Panc1 (cell line): ENCODE measurements at places on chromosomes 16 and 17.

DNA sequence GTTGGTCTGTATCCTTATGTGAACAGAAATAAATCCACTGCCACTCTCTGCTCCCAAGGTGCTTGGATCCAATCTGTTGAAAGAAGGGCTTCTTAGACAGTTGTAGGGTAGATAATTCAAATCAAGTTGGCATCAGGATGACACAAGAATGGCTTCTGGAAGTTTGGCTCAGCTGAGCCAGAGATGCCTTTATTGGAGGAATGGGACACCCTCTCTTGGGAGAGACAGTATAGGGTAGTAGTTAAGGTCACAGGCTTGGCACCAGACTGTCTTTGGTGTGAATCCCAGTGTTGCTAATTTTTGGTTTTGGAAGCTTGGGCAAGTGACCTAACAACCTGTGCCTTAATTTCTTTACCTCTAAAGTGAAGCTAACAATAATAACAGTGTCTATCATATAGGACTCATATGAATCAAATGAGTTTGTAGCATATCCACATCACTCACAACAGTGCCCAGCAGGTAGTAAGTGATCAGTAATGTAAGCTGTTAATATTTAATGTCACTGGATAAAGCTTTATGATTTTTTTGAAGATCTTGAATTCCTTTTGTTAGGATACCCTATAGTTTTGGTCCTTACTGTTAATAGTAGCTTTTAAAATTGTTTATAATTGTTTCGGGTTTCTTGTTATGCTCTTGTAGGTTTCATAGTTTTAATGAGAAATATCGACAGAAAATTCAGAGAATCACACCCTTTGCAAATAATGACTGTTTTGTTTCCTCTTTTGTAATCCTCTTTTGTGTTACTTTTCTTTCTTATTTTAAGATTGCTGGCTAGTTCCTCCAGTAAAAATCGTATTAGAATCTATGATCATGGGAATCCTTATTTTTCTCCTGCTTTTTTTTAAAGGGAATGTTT, 19.1 kb downstream of the ZNRF1 start:
- DNase-seq: no peak

DNA sequence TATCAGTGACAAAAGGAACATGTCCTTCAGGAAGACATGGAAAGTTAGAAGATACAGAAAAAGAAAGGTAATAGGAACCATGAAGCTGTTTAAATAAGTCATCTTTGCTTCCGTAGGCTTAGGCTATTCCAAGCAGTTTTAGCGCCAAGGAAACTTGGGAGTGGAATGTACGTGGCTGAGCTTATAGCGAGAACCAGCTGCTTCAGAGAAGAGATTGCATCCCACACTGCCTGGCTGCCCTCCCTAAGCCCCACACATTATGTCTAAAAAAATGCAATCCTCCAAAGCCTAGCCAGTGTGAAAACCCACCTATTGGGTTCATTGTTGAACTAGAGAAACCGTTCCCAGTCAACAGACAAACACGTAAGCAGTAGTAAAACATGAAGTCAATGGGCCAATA, 149.9 kb downstream of the SLC39A11 start:
- DNase-seq: no peak

GRCh38 chr16:3971261-3971660, 90.7 kb upstream of the CREBBP start:
- DNase-seq: no peak

GRCh38 chr17:63698886-63699637, 863 bp downstream of the LIMD2 start:
- DNase-seq: no peak

GRCh38 chr16:23368469-23368868, 66.4 kb downstream of the SCNN1B start:
- peak; percentile 22 for DNase-seq

GRCh38 chr17:82528484-82529265, 9.1 kb downstream of the FOXK2 start:
- DNase-seq: peak; percentile 62

DNA sequence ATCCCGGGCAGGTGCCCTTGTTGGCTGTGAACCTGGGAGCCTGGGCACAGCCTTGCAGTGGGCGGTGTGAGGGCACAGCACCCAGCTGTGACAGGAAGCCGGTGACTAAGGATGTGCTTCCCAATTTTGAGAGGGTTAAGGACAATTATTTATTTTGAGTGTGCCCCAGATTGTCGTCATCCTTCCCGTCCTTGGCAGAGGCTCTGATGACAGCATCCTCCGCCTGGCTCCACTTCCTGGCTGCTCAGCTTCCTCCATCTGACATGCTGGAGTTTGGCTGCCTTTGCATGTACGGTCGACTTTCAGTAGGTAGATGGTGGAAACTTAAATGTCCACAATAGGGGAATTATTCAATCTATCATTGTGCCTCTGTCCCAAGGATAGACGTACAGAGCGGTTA, 282.4 kb upstream of the EEF2KMT start:
- no peak for DNase-seq

DNA sequence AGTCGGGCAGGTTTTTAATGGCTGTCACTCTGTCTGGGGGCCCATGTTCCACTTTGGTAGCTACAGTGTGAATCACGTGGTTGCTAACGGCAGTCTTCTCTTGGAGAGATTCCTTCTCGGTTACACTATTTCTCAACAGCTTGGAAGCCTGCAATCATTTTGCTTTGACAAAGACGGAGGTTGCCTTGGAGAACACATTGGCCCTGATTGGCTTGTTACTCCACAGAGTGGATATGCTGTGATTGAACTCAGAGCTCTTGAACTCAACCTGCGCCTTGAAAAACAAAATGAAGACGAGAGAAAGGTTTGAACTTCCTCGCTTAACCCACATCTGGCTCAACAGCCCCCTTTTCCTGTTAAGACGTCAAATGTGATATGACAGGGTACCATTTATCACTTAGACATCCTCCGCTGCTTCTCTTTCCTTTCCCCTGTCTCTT, 218.9 kb downstream of the MAF start:
- DNase-seq: no peak

DNA sequence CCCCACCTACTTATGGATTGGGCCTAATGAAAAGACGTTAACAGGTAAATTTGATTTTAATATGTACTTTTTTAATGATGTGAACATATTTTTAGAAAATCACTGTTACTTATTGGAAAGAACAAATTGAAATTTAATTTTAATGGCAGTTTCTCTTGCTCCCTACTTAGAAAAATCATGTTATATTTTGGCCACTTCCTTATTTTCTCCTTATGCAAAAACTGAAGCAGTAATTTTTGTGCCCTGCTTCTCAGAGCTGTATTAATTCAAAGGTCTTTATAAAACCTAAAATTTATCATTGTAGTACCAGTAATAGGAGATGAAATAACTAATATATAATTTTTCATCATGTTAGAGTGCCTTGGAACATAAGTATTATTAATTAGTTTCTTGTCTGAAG, 2.8 kb downstream of the ZPBP2 start:
- DNase-seq: no peak

DNA sequence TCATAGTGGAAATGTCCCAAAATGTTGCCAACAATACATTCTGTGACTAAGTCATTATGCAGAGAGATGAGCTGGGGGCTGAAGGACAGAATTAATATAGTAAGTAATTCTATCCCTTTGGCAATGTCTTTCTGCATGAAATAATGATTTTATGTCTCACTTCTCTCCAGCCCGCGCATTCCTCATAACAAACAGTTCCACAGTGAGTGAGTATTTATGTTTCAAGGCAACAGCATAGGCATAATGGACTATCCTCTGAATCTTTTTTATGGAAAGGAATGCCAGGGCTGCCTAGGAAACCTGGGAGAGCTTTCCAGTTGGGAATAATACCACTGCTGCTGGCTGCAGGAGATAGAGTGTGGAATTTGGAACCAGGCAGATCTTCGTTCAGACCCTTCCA, 477.7 kb downstream of the HS3ST4 start:
- DNase-seq: no peak

DNA sequence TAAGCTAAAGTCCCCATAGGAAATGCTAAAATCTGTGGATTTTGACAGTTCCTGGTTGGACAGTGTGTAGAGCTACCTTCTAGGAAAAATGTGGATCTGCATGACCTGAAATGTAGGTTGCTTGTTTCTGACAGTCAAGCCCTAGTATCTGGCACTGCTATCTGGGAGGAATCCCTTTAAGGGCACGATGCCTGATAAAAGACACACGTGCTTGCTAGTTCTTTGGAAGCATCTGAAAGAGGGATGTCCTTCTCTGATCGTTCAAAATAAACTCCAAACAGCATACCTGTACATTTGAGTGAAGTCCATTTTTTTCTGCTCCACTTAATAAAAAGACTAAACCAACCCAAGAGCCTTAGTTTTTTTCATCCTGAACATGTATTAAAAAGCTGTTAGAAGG, 101.3 kb downstream of the CDK5R1 start:
- no peak for DNase-seq

DNA sequence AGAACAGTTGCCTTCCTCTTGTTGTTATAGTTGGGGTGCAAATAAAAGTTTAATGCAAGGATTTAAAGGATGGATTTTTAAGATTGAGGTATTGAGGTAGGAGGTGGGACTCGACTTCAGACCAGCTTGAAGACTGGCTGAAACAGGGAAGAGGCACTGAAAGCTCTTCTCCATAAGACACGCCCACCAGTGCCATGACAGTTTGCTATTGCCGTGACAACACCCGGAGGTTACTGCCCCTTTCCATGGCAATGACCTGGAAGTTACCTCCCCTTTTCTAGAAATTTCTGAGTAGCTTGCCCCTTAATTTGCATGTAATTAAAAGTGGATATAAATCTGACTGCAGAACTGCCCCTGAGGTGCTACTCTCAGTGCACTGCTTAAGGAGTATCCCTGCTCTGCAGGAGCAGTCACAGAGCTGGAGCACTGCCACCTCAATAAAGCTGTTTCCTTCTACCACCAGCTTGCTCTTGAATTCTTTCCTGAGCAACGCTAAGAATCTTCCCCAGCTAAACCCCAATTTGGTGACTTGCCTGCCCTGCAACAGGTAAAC, 122.6 kb downstream of the SHISA6 start:
- no peak for DNase-seq

DNA sequence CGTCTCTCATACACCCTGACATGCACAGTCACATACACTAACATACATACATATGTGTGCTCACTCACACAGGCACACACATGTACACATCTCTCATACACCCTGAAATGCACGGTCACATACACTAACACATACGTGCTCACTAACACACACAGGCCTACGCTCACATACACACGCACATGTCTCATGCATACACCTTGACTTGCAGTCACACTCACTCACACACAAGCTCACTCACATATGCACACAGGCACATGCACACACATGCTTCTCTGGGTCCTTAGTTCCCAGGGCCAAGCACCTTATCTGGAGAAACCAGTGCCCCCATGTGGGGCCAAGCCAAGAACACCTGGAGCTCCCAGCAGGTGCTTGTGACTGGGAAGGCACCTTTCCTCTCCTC, 240.3 kb downstream of the RBFOX3 start:
- DNase-seq: no peak

GRCh38 chr16:49899991-49900695, 44.2 kb upstream of the ZNF423 start:
- DNase-seq: no peak

DNA sequence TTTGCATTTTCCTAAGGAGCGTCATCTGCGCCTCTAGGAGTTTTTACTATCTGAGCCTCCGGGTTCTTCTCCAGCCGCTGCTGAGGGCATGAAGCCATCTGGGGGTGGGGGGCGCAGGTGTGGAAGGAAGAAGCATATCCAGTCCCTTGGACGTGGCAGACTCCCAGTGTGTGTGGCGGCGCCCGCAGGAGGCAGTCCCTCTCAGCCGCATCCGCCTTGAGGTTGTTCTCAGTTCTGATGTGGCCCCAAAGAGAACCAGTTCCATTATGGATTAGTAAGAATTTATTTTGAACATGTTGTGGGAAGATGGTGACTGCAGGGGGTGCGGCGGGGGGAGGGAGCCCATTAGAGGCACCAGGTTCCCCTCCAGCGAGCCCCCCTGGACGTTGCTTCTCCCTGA, 100.2 kb downstream of the SEC14L1 start:
- DNase-seq: no peak

GRCh38 chr17:1882836-1883235, 53.0 kb downstream of the RPA1 start:
- DNase-seq: peak; percentile 20

- no peak for DNase-seq
These were observed 138.2 kb downstream of the CMIP start for GRCh38 chr16:81582655-81583441.
